Anterior cingulate cortex (tissue), 58 donors: ENCODE measurements at places on chromosomes 4 and X.

GRCh38 chrX:14050709-14051108 lies 21.0 kb upstream of the GEMIN8 start:
- no peak for DNase-seq

- no peak for DNase-seq
These were observed 76.1 kb upstream of the FAM241A start for GRCh38 chr4:112069110-112069509.

GRCh38 chr4:188005561-188005960 lies 10.0 kb downstream of the ZFP42 start:
- no peak for DNase-seq

GRCh38 chr4:105712766-105713165 lies 4.2 kb downstream of the GSTCD start:
- no peak for DNase-seq
